ENCODE measurements at places on chromosomes 4 and X. TPM values are rescaled to one million over a fixed set of nuclear protein-coding genes. Genes with fewer than 3 reads are reported as not detected.
A peak's percentile ranks its signal among the peaks of the same experiment; 100 is the strongest.

DNA sequence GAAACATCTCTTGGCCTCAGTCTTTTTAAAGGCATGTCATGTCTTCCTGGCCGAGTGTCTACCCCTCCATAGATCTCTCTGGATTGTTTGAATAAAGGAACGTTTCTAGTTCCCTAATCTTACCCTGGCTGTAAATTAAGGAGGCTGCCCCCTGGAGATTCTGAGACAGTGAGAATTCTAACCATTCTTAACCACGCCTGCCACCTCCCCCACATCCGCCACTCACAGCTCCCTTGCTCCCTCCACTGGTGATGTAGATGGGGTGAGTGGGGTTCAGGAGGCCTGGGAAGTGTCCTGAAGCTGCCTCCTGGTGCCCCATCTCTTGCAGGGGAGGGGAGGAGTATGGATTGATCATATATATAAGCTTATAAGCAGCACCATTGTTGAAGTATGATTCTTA, 48.0 kb upstream of the TRIM2 start:
- H3K4me1 ChIP-seq, result no peaks in the 10 kb centered on the region
- no peak overlapping the region for H3K27ac ChIP-seq
- no peaks in the 10 kb centered on the region for H3K36me3 ChIP-seq
- no peak for DNase-seq

DNA sequence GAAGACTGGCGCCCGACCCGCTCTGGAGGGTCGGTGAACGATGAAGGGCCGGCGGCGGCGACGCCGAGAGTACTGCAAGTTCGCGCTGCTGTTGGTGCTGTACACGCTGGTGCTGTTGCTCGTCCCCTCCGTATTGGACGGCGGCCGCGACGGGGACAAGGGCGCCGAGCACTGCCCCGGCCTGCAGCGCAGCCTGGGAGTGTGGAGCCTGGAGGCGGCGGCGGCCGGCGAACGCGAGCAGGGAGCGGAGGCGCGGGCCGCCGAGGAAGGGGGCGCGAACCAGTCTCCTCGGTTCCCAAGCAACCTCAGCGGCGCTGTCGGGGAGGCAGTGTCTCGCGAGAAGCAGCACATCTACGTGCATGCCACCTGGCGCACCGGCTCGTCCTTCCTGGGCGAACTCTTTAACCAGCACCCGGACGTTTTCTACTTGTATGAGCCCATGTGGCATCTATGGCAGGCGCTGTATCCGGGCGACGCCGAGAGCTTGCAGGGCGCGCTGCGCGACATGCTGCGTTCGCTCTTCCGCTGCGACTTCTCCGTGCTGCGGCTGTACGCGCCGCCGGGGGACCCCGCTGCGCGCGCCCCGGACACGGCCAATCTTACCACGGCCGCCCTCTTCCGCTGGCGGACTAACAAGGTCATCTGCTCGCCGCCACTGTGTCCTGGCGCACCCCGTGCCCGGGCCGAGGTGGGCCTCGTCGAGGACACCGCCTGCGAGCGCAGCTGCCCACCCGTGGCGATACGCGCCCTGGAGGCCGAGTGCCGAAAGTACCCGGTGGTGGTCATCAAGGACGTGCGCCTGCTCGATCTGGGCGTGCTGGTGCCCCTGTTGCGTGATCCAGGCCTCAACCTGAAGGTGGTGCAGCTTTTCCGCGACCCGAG, 568 bp downstream of the CHST7 start:
- H3K4me1 ChIP-seq, result peaks cover 2% of the 10 kb centered on the region
- peak overlapping the region; percentile 15 for H3K4me3 ChIP-seq
- peak; percentile 69 for DNase-seq
- no peaks in the 10 kb centered on the region for H3K36me3 ChIP-seq

GRCh38 chrX:102866981-102867656, 70.0 kb upstream of the RAB40AL start:
- H3K4me3 ChIP-seq, result no peak overlapping the region
- H3K4me1 ChIP-seq, result no peaks in the 10 kb centered on the region
- H3K27me3 ChIP-seq, result no peaks in the 10 kb centered on the region
- no peak overlapping the region for H3K27ac ChIP-seq

Gene GLOD5
- total RNA-seq, result not detected

GRCh38 chrX:47484885-47485284, 1.9 kb upstream of the ZNF41 start:
- no peak for DNase-seq
- no peaks in the 10 kb centered on the region for H3K36me3 ChIP-seq

Gene GPRIN3
- 9.8 TPM for total RNA-seq

- no peaks in the 10 kb centered on the region for H3K4me1 ChIP-seq
- H3K4me3 ChIP-seq, result no peak overlapping the region
- H3K27ac ChIP-seq, result no peak overlapping the region
- H3K36me3 ChIP-seq, result no peaks in the 10 kb centered on the region
- H3K27me3 ChIP-seq, result no peaks in the 10 kb centered on the region
- DNase-seq, result no peak
These were observed 147.2 kb downstream of the SPCS3 start for GRCh38 chr4:176467001-176467400.

Gene GRPR
- total RNA-seq, result 0.45 TPM

- DNase-seq, result no peak
- H3K27ac ChIP-seq, result no peak overlapping the region
- H3K36me3 ChIP-seq, result no peaks in the 10 kb centered on the region
- H3K4me3 ChIP-seq, result no peak overlapping the region
- no peaks in the 10 kb centered on the region for H3K4me1 ChIP-seq
These were observed 21.3 kb downstream of the CD99 start for GRCh38 chrX:2712428-2712827.

DNA sequence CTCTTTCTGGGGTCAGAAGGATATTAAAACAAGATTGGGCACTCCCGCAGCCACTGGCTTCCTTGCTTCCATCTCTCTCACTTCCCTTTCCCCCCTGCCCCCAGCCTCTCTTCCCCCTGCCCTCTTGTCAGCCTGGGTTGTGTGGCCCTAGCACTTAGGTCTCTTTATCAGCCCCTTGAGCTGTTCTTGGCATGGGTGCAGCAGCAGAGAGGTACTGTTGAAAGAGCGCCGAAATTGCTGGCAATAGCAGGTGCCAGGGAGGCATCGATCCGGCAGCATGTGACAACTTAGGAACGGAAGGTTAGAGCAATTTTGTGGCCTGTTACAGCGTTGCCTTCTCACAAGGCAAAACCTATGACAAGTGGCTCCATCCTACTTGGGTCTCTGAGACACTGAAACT, 333.1 kb upstream of the IGFBP7 start:
- no peaks in the 10 kb centered on the region for H3K27me3 ChIP-seq
- H3K27ac ChIP-seq, result no peak overlapping the region
- H3K4me1 ChIP-seq, result peaks cover 1% of the 10 kb centered on the region
- no peak overlapping the region for H3K4me3 ChIP-seq

DNA sequence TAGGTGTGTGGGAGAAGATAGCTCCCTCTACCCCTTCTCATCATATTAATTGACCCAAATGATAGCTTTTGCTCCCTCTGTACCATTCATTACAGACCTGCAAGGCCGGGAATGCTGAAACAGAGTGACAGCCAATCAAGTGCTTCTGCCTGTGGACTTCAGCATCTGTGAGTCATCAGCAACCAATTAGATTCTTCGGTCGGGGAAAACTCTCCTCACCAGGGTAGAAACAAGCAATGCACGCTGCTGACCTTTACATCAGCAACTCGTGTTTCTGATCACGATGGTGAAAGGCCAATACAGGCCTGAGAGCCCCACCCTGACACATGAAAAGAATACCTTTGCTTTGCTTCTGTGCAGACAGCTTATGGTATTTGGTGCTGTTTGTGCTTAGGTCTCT, 347.2 kb upstream of the DDX53 start:
- no peak overlapping the region for H3K27ac ChIP-seq
- H3K4me3 ChIP-seq, result no peak overlapping the region
- no peaks in the 10 kb centered on the region for H3K36me3 ChIP-seq
- H3K27me3 ChIP-seq, result no peaks in the 10 kb centered on the region

Gene PAK3
- total RNA-seq, result 24.5 TPM

Gene SLC49A3
- 10.8 TPM for total RNA-seq

GRCh38 chr4:3480528-3481112, 17.5 kb downstream of the DOK7 start:
- no peak overlapping the region for H3K4me3 ChIP-seq
- H3K27ac ChIP-seq, result no peak overlapping the region
- no peaks in the 10 kb centered on the region for H3K36me3 ChIP-seq
- DNase-seq, result peak; percentile 78
- H3K4me1 ChIP-seq, result no peaks in the 10 kb centered on the region

Gene PNCK
- 4.3 TPM for total RNA-seq

Gene DMP1
- total RNA-seq, result not detected

GRCh38 chr4:40992472-40993295, 221.7 kb downstream of the APBB2 start:
- peaks cover 3% of the 10 kb centered on the region for H3K4me1 ChIP-seq
- peak overlapping the region; percentile 40 for H3K27ac ChIP-seq
- no peaks in the 10 kb centered on the region for H3K36me3 ChIP-seq
- no peak overlapping the region for H3K4me3 ChIP-seq
- DNase-seq, result no peak
- H3K27me3 ChIP-seq, result no peaks in the 10 kb centered on the region

Gene SPANXN4
- total RNA-seq, result not detected

DNA sequence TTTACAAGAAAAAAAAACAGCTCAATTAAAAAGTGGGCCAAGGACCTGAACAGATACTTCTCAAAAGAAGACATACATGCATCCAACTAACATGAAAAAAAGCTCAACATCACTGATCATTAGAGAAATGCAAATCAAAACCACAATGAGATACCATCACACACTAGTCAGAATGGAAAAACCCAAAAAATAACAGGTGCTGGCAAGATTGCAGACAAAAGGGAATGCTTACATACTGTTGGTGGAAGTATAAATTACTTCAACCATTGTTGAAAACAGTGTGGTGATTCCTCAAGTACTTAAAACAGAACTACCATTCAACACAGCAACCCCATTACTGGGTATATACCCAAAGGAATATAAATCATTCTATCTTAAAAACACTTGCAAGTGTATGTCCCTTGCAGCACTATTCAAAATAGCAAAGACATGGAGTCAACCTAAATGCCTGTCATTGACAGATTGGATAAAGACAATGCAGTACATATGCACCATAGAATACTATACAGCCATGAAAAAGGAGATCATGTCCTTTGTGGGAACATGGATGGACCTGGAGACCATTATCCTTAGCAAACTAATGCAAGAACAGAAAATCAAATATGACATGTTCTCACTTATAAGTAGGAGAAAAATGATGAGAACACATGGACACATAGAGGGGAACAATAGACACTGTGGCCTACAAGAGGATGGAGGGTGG, 97.6 kb downstream of the RAB28 start:
- no peak overlapping the region for H3K27ac ChIP-seq
- H3K36me3 ChIP-seq, result no peaks in the 10 kb centered on the region
- no peaks in the 10 kb centered on the region for H3K27me3 ChIP-seq
- no peak overlapping the region for H3K4me3 ChIP-seq
- no peak for DNase-seq
- H3K4me1 ChIP-seq, result no peaks in the 10 kb centered on the region

DNA sequence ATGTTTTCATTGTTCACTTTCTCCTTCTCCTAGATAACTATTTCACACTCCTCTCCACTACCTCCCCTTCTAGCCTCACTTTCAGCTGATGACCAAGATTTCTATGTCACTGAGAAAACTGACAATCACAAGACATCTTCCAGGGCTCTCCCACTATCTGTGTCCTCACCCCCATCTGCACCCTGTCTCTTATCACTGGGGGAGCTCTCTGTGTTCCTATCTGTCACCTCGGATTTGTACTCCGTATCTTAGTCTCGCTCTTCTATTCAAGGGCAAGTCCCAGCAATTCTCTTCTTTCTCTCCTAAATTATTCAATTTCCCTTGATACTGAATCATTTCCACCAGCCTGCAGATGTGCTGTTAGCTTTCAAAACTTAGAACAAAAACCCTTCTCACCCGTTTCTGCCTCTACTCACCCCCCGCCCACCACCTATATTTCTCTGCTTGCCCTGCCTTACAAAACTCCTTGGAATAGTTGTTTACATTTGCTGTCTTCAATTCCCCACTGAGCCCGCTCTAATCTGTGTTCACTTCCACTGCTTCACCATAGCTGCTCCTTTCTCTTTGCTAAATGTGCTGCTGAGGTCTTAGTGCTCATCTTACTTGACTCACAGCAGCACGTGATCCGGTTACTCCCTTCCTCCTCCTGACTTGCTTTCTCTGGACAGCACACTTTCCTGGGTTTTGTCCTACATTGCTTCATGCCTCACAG, 293.2 kb downstream of the UNC5C start:
- no peaks in the 10 kb centered on the region for H3K36me3 ChIP-seq
- no peak overlapping the region for H3K4me3 ChIP-seq
- DNase-seq, result no peak
- H3K27me3 ChIP-seq, result no peaks in the 10 kb centered on the region
- no peak overlapping the region for H3K27ac ChIP-seq

DNA sequence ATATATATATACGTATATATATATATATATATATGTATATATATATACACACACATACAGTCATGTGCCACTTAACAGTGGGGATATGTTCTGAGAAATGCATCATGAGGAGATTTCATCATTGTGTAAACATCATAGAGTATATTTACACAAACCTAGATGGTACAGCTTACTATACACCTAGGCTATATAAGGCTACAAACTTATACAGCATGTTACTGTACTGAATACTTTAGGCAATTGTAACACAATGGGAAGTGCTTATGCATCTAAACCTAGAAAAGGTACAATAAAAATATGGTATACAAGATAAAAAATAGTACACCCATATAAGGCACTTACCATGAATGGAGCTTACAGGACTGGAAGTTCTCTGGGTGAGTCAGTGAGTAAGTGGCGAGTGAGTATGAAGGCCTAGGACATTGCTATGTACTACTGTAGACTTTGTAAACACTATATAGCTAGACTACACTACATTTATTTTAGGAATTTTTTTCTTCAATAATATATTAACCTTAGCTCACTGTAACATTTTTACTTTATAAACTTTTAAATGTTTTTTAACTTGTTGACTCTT, 13.2 kb upstream of the CCSER1 start:
- H3K36me3 ChIP-seq, result no peaks in the 10 kb centered on the region
- no peaks in the 10 kb centered on the region for H3K27me3 ChIP-seq
- no peak overlapping the region for H3K4me3 ChIP-seq
- H3K27ac ChIP-seq, result no peak overlapping the region

GRCh38 chr4:68272860-68273259, 27.4 kb upstream of the TMPRSS11B start:
- no peak for DNase-seq
- no peaks in the 10 kb centered on the region for H3K36me3 ChIP-seq
- H3K27me3 ChIP-seq, result peaks cover 1% of the 10 kb centered on the region
- no peak overlapping the region for H3K27ac ChIP-seq

Gene SMR3B
- not detected for total RNA-seq

DNA sequence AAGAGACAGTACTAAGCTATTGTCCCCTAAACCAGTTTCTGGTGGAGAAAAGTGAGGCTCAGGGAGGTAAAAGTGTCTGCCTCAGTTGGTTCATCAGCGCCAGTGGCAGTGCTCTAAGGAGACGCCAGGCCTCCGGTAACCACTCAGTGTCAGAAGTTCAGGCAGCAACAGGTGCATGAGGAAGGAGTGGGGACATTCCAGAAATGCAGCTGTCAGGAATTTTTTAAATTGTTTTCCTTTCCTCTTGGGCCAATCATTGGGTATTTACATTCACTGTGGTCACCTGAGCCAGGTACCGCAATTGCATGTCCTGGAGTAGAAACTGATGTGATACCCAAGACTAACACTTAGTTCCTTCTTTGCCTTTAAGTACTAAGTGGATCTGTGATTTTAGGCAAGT, 40.2 kb upstream of the HS3ST1 start:
- H3K4me3 ChIP-seq, result no peak overlapping the region
- no peaks in the 10 kb centered on the region for H3K4me1 ChIP-seq
- H3K36me3 ChIP-seq, result no peaks in the 10 kb centered on the region
- no peak overlapping the region for H3K27ac ChIP-seq

Gene GUCY1B1
- 26.4 TPM for total RNA-seq
